ENCODE measurements at places on chromosomes 12 and 14.
A peak's percentile ranks its signal among the peaks of the same experiment; 100 is the strongest.

- DNase-seq = no peak
These were observed 26.5 kb downstream of the WDHD1 start for GRCh38 chr14:55000381-55000780.

DNA sequence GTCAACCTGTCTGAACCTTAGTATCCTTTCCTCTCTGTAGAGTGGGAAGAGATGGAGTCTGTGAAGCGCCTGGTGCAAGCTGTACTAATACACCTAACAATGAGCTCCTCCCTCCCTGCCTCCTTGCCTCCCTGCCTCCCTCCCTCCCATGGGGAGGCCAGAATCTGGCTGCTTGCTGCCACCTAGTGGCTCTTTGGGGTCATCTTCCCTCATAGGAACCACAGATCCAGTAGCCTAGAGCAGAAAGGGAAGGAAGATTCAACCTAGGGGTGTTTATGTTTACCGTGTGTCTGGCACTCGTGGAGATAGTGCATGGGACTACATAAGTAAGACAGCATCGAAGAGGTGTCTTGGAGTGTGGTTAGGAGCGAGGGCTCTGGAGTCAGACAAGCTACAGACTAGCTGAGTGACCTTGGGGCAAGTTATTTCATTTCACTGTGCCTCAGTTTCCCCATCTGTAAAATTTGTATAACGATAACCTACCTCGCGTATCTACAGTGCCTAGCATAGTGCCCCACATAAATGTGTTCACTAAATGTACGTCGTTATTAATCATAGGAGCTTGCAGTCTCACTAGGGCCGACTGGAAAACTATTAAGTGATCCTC, 35.5 kb upstream of the TSPAN9 start:
- peak; percentile 60 for DNase-seq

DNA sequence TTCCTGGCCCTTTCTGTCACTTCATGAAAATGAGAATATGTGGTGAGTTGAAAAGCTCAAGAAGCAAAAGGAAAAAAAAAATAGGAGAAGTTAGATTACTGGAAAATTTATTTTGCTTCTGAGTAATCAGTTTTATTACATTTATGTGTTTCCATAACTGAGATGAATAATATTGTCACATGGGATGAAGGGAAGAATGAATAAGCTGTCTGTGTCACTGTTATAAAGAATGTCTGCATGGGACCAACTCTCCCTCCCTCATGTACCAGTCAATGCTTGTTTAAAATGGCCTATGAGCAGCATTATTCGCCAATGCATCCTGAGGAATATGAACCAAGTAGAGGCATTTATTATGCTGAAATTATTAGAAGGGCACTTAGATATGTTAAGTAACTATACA, 246.3 kb downstream of the PRKD1 start:
- no peak for DNase-seq

GRCh38 chr14:85565862-85566296, 35.9 kb downstream of the FLRT2 start:
- no peak for DNase-seq

DNA sequence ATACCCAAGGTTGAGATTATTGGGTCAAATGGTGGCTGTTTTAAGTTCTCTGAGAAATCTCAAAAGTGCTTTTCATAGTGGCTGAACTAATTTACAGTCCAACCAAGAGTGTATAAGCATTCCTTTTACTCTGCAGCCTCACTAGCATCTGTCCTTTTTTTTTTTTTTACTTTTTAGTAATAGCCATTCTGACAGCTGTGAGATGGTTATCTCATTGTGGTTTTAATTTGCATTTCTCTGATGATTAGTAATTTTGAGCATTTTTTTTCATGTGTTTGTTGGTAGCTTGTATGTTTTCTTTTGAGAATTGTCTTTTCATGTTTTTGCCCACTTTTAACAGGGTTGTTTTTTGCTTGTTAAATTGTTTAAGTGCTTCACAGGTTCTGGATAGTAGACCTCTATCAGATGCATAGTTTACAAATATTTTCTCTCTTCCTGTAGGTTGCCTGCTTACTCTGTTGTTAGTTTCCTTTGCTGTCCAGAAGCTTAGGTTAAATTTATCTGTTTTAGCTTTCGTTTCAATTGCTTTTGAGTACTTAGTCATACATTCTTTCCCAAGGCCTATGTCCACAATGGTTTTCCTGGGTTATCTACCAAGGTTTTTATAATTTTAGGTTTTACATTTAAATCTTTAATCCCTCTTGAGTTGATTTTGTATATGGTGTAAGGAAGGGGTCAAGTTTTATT, 881.3 kb upstream of the SEL1L start:
- no peak for DNase-seq

GRCh38 chr12:4289998-4290790, 16.6 kb downstream of the CCND2 start:
- no peak for DNase-seq

DNA sequence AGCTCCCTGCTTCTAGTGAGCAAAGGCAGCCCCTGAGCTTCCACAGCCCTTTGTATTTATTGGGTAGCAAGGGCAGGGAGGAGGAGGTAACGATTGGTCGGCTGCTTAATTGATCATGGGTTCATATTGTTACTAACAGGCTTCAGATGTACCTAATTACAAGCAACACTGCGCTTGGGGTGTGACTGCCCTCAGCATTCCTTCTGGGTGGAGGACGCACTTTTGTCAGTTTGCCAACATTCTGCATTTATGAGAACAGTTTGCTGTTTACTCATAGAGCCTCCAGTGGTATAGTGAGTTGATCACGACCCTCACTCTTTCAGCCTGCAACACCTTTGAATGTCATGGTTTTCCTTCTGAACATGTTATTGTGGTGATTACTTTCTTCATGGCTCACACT, 9.6 kb downstream of the TSHR start:
- no peak for DNase-seq

GRCh38 chr12:34363050-34363673, 340.9 kb downstream of the ALG10 start:
- no peak for DNase-seq

- DNase-seq = no peak
These were observed 81.0 kb downstream of the NTS start for GRCh38 chr12:85955127-85955526.

GRCh38 chr12:130975116-130975515, 21.4 kb downstream of the ADGRD1 start:
- DNase-seq = no peak

DNA sequence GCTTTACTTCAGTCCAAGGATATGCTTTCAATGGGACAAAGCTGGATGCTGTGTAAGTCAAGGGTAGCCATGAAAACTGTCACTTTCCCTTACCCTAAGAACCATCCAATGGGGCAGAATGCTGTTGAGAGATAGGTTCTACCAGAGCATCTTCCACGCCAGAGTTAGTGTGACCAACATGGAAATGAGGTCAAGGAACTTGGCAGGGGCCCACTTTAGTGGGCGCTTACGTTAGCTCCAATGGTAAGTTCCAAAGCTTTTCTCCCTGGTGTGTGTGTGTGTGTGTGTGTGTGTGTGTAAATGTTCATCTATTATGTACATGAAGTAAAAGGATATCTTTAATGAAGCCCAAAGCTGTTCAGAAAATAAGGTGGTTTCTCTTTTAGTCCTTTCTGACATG, 124.1 kb downstream of the GTF2A1 start:
- DNase-seq = no peak

DNA sequence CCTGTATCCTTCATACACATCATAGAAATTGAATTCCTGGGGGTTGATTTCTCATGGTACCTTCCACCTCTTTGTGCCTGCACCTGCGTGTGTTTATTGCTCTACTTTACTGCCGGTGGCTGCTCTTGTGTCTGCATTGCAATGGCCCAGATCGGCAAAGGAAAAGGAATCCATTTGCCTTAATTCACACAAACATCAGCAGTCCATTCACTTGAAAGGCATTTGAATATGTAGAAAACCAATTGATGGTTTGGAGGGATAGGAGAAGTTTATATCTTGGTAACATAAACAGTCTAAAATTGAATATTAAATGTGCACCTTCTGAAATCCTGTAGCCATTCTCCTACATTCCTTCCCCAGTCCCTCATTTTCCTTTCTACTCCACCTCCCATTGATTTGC, 74.0 kb downstream of the SNAPC1 start:
- DNase-seq = no peak

DNA sequence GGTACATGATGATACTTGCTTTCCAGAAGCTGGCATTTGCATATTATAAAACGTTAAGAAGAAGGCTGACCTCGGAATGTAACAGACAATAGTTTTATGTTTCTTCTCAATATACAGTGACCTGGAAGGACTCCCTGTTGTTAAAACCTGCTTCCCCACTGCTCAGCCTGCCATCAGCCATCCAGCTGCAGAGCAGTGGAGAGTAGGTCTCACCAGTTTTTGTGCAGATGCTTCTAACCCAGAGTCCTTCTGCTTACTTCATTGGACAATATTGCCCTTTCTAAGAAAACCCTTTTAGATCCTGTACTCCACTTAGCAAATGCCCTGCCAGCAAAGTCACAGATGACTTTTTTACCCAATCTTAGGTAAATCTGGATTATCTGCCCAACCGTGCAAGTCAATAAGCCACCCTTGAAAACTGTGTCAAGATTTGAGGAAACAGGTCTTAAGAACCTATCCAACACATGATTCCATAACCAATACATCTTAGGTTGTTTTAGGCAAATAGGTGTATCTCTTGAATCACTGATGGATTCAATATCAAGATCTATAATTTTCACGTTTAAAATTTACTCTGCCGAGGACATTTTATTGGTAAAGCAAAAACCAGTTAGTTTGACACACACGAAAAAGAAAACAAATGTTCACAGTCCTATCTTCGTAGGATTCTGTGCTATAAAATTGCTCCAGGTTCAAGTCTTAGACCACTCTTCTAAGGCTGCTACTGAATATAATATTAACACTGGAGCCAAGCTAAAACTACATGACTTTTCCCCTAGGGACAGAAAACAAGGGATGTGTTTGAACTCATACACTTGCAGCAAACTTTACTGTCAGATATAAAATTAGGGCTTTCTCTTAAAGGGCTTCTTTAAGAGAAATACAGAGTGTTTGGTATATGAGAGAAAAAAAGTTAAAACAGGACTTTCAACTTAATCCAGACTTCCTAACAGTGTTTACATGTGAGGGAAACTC, 5.7 kb downstream of the PHLDA1 start:
- DNase-seq = no peak

GRCh38 chr14:22231018-22231417, 358.0 kb downstream of the DAD1 start:
- DNase-seq = no peak

- no peak for DNase-seq
These were observed 59.5 kb downstream of the TMEM116 start for GRCh38 chr12:111953455-111953854.

GRCh38 chr12:64631197-64631596, 20.9 kb downstream of the RASSF3 start:
- no peak for DNase-seq

DNA sequence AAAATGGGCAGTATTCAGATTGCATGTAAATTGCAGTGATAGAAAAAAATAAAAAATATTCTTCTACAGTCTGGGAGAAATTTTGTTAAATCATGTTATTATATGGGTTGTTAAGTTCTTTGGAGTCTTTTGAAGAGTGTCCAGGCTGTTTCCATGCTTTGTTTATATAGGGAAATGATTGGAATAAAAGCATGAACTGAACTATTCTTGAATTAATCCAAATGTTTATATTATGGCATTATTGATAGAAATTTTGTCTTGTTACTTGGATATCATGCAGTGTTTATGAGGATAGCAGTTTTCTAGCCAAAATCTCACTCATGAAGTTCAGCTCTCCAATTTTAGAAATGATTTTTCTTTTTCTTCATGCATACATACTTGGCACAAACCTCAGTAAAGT, 108.2 kb upstream of the NAV3 start:
- DNase-seq = no peak

DNA sequence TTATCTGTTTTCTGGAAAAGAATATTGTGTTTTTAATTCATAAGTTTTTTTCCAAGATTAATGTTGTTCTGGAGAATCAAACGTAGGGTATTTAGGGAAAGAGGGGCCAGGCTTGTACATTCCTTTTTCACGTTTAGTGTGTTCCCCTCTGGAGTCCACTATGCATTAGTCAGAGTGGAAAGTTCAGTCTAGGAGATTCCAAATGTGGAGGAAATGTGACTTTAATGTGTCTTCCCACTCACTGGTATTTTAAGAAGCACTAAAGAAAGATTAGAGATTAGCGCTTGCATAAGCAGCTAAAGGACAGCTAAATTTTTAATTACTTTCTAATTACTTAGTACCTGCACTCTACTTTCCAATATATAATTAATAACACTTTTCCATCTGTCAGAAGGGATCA, 4.4 kb upstream of the PDE6H start:
- no peak for DNase-seq

All from activated T-cell treated with anti-CD3 and anti-CD28 coated beads, Interleukin-2, amount 50 U/mL, for 72 hours (primary cell).